Activated CD4-positive, alpha-beta T cell treated with anti-CD3 and anti-CD28 coated beads, Interleukin-2, amount 10 ng/mL, durations not matched to agents 24 days and 14 days (primary cell): ENCODE measurements at places on chromosomes 1 and 21. TPM values are rescaled to one million over a fixed set of nuclear protein-coding genes. Genes with fewer than 3 reads are reported as not detected.

Gene KIF17
- not detected in 2 replicates for total RNA-seq

Gene BACE2
- total RNA-seq, result 0.28 and 1.9 TPM in 2 replicates

Gene S100A7A
- total RNA-seq, result not detected in 2 replicates

Gene TRAF3IP3
- 392 and 394 TPM in 2 replicates for total RNA-seq

Gene PERM1
- not detected in 2 replicates for total RNA-seq

Gene OR6K3
- total RNA-seq, result not detected in 2 replicates

Gene LRRC38
- not detected in 2 replicates for total RNA-seq

Gene PCAT6
- 0.83 and 1.4 TPM in 2 replicates for total RNA-seq

Gene S100A7
- total RNA-seq, result not detected in 2 replicates

- no peak for DNase-seq
These were observed 51.3 kb upstream of the COL6A1 start for GRCh38 chr21:45930231-45930760.

DNA sequence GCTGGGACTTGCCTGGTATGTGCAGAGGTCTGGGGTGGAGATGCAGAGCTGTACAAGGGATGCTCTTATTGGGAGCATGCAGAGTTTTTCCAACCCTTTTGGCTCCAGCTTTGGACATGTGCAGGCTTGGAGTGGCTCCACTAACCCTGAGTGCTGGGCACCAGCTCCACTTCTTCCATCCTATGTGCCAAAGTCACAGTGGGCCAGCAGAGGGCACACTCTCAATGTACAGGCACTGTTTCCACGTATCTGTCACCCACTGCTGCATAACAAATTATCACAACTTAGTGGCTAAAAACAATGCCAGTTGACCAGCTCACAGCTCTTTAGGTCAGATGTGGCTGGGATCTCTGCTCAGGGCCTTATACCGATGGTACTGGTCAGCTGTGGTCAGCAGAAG lies 631.8 kb downstream of the AJAP1 start:
- peak; percentile 80 for DNase-seq

DNA sequence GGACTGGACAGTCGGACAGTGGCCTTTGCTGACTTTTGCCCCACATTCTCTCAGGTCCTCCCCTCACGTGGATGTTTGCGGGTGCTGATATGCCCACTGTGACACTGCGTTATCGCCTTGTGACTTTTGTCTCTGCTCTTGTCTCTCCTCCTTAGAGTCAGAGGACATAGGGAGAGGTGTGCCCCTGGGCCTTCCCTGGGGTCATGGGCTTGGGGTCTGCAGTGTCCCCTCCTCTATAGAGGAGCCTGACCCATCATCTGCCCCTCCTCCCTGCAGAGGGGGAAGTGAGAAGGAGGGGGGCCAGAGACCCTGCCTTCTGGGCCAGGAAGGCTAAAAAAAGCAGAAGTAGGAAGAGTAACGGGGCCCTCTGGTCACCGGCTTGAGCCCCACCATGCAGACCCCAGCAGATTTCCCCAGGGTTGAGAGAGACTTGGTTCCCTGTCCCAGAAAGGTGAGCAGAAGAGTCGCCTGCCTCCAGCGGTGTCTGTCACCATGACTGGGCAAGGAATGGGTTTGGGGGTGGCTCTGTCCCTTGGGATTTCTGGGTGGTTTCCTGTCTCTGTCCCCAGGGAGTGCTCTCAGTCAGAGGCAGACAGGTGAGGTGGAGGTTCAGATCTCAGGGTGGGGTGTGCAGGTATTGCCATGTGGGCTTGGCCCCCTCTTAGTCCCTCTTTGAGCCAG lies 13.3 kb downstream of the RPS6KA1 start:
- peak; percentile 61 for DNase-seq

GRCh38 chr21:36282568-36283230 lies 37.3 kb upstream of the MORC3 start:
- no peak for DNase-seq

DNA sequence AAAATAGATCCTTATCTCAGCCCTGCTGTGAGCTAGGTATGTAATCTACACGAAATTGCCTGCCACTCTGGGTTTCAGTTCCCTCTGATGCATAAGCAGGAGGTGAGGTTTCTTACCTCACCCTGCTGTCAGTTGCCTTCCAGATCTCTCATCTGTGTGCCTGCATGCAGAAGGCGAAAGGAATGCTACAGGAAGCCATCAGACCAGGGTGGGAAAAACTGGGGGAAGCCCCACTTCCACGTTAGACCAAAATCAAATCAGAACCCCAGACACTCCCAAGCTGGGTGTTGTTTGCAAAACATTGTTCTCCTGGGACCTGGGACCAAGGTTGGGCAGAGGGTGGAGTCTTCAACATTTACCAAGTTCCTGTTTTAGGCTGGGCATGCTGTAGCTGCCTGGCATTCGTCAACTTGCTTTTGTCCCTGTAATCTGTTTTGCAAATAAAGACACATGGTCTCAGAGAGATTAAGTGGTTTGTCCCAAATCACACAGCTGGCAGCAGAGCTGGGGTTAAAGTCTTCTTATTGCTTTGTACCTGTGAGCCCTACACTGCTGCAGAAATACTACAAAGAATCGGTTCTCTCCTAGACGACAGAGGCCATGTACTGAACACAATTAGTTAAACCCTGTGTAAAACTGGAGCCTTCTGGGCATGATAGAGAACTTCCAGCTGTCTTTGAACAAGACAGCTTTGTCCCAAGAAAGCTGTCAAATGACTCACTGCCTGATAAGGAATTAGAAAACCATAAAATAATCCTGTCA lies 389.7 kb upstream of the RUNX1 start:
- DNase-seq, result peak; percentile 70

DNA sequence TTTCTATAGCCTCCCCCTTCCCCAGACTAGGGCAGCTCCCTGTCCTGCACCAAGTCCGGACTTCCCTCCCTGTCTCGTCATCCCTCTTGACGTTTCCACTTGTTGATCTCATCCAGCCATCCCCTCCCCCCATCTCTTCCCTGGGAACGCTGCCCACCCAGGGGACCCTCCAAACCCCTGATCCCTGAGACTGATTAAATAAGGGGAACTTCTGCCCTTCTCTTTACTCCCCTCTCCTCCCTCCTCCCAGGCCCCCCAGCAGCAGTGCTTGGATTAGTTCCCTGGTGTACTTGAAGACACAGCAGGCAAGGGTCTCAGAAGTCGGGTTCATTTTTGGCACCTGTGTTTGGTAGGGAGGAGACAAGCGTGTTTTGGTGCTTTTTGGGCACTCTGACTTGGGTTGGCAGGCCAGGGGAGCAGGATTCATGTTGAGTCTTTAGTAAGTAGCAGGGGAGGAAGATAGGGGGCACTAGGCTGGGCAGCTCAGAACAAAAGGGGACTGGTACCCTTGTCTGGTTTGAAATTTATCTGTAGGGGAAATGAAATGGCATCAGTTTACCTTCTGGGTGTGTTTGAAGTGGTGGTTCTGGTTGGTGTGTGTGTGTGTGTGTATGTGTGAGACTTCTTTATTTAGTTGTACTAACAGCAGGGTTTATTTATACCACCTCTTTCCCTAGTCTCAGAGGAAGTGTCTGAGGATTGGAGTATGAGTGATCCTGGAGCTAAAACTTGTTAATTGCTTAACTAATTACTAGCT lies 11.1 kb downstream of the VANGL2 start:
- no peak for DNase-seq

- no peak for DNase-seq
These were observed 23.2 kb downstream of the MAP7D1 start for GRCh38 chr1:36179220-36179600.

DNA sequence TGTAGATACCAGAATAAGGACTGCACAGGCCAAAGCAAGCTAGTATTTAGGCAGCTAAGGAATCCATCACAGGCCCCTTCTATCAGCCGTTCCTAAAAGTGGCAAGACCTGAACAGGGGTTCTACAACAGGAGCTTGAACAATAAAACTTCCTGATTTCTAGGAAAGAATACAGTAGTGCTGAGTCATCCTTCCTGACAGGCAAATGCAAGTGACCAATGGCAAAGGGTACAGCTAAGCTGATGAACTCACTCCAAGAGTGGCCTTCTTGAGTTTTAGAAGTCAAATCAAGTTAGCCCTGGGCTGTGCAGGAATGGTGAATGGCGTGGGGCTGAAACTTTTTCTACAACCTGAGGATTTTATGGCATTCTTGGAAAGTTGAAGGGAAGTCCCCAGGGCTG lies 112.9 kb downstream of the GREM2 start:
- DNase-seq, result no peak

DNA sequence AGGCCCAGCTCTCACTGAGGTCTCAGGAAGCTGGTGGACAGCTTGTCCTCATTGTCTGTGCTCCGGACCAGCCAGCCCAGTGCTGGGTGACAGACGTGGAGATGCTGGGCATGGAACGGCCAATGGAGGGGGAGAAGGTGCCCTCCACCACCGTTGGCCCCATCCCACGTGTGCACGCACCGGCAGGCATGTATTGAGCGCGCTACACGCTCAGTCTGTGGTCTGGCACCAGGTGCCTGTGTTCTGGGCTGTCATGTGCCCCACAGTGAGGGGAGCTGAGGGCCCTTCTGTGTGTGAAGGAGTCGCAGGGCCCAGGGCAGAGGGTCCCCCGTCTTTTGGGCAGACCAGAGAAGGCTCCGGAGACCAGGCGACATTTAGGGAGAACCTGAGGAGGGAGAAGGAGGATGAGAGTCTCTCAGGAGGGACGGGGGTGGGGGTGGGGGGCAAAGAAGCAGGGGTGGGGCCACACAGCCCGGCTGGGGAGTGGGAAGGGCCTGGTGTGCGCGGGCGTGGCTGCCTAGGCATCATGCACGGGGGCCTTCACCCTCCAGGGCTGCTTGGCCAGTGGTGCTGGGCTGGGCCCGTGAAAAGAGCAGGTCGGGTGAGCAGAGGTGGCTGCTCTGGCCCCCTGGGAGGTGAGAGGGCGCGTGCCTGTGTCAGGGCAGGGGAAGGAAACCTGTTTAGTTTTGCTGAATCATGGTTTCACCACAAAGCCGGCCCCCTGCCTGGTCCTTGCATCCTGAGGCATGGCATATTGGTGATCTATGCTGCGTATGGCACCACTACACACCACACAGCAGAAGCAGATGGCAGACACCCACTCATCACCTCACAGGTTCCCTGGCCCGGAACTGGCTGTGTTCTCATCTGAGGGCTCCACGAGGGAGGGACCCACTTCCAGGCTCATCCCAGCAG lies 86.7 kb upstream of the TTC34 start:
- no peak for DNase-seq

DNA sequence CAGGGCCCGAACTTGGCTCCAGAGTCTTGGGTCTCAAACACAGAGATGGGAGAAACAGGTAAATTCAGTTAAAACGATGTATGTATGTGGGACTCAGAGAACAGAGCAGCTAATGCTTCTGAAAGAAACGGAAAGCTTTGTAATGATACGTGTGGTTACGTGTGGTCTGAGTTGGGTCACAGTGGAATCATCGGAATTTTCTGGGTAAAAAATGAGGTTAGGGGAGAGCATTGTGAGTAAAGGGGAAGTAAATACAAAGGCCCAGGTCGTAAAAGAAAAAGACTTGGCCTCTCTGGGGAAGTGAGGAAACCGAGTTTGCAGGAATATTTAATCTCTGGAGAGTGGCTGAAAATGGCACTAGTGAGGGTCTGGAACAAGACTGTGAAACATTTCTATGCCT lies 8.3 kb downstream of the NHLH2 start:
- DNase-seq, result no peak

- DNase-seq, result no peak
These were observed 349.3 kb downstream of the RGS7 start for GRCh38 chr1:241007668-241008067.

GRCh38 chr1:234608911-234609690 lies 877 bp downstream of the IRF2BP2 start:
- DNase-seq, result peak; percentile 90

- DNase-seq, result no peak
These were observed 115.1 kb downstream of the KCTD3 start for GRCh38 chr1:215682232-215682631.

DNA sequence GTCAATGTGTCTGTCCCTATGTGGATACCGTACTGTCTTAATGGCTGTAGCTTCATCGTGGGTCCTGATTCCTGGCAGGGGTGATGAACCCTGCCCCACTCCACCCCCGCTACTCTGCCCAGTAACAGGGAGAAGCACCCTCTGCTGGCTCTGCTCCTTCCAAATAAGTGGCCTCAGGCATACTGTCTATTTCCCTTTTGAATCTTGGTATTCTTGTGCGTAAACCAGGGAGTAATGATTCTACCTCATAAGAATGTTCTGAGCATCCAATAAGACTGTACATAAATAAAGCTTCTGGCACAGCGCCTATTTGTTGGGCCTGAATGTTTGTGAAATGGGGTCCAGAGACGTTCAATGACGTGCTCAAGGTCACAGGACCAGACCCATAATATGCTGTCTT lies 35.2 kb upstream of the CTPS1 start:
- DNase-seq, result no peak

DNA sequence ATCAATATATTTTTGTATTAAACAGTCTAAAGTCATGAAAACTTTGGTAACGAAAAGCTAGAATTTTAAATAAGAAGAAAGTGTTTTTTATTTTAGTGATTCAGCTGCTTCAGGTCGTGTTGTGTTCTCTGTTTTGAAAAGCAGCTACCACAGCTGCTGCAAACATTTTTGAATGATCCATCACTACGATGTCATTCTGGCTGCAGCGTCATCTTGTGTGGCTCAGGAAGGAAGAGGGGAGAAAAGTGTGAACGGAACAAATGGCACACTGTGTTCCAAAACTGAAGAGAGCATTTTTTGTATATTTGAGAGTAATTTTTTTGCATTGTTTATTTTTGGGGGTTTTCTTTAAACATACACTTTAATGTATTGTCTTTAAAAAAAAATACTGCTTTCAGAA lies 323.0 kb upstream of the ADGRL2 start:
- DNase-seq, result no peak

- no peak for DNase-seq
These were observed 29.6 kb upstream of the CADM3 start for GRCh38 chr1:159141584-159142390.

DNA sequence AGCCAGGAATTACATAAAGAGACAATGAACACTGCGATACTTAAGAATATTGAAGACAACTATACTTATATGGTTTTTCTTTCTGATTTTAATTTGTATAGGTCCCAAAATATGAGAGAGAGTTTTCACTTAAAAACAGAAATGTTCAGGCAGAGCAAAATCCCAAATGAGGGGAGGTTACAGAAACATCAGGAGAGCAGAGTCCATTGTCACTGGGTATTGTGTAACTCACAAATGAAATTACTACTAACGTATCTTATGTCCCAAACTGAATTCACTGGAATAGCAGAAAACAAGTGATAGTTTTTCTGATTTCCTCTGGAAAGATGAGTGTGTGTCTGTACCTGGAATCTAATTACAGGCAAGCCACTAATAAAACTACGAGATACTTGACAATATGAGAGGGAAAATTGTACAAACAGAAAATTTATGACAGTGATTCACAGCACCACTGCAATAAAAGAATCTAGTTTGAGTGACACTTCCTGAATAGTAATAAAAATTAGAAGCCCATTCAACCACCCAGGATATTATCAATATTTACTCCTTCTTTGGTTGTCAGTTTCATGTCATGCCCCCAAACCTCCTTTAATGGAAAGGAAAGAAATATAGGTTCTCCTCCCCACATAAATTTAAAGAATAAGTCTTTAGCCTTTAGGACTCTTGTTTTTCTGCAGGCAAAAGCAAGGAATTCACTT lies 522.6 kb downstream of the ADGRL2 start:
- DNase-seq, result no peak

GRCh38 chr1:76942549-76942948 lies 75.3 kb downstream of the ST6GALNAC5 start:
- no peak for DNase-seq

GRCh38 chr1:180188091-180188506 lies 33.4 kb downstream of the QSOX1 start:
- no peak for DNase-seq

GRCh38 chr1:27621051-27621920 lies 13.7 kb downstream of the FGR start:
- no peak for DNase-seq

GRCh38 chr1:118008011-118008410 lies 78.5 kb downstream of the WDR3 start:
- DNase-seq, result no peak

GRCh38 chr1:35856964-35857363 lies 26.0 kb upstream of the AGO1 start:
- no peak for DNase-seq
